Activated CD4-positive, alpha-beta T cell treated with anti-CD3 and anti-CD28 coated beads, Interleukin-2, amount 50 U/mL, for 4 hours (primary cell): ENCODE measurements at places on chromosomes 16 and 17.

DNA sequence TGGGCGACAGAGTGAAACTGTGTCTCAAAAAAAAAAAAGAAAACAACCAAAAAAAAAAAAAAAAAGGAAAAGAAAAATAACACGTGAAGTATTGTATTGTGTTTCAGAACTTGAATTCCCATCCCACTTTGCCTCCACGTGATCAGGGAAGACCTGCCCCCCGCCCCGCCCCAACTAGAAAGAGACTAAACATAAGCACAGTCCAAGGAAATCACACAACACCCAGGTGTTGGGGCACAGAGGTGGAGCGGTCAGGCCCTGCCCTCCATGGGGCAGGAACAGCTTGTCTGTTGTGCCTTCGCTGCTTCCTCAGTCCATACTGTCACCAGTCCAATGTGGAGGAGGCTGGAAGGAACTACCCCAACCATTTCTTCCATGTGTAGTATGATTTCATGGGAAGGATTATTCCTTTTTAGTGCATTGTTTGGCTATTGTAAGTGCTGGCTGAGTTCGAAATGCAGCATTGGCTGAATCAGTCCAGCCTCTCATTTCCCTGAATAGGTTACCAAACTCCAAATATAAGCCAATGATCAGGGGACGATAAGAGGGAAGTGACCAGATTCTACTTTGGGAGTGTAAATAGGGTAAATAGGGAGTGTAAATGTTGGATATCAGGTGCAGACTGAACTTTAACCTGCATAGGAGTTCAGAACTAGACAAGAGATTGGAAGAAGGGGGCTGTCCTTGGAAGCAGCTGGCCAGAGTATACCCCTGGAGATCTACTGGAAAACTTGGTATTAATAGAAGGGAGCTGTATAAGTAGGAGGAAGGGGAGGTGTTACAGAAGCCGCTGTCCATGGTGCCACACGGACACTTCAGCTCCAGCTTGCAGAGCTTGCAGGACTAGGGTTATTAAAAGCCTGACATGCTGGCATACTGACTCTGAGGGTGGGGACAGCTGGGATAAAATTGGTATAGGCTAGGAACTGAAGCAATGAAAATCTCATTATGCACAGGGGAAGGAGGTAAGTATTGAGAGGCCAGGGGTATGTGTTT is 50.7 kb downstream of the TANGO6 start:
- no peak for DNase-seq

DNA sequence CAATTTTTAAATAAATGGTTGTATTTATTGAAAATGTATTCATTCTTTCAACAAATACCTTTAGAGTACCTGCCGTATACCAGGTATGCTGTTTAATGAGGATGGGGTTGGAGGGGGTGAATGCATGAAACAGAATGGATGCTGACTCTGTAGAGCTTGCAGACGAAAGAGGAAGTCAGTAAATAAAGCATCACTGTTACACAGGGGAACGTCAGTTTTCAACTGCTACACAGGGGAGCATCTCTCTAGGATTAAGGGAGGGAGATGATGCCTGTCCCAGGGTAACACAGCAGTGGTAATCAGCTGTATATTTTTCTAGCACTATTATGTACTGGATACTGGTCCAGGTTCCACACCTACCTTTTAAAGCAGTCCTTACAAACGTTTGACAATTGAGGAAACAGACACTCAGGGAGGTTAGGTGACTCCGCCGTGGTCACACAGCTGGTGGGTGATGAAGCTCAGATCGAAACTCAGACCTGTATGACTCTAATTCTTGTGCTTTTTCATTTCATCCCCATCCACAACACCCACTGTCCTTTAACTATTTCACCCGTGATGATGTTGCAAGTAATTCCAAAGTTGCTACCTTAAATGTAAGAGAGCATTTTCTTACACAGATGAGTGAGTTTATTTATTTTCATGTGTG is 452.1 kb upstream of the HSBP1 start:
- DNase-seq, result no peak

DNA sequence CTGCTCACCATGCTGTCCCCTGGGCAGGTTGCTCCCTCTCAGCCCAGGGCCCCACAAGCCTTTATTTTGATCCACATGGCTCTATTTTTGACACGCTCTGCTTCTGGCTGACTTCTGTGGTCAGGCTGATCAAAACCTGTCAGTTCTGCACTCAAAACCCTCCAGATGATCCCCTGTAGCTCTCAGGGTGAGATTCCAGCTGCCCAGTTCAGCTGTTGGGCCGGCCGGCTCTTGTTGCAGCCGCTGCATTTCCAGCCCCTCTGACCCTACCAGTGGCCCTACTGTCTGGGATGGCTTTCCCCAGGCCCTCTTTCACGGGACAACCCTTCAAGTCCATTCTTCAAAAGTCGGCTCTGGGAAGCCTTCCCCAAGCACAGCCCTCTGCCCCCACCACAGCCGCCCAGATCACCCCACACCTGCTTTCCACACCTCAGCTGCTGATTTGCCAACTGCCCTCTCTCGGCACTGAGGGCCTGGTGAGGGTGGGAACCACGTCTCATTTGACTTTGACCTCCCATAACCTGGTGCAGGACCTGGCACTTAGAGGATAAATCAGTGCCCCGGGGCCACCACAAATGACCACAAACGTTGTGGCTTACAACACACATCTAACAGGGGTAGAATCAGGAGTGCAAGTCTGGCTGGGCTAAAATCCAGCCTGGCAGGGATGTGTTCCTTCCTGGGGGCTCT is 16.3 kb upstream of the CACNG4 start:
- DNase-seq, result no peak

- DNase-seq, result no peak
Measured at GRCh38 chr17:6660101-6660500, 8.5 kb downstream of the C17orf100 start.

GRCh38 chr17:78753316-78754250 is 28.5 kb downstream of the CYTH1 start:
- no peak for DNase-seq

GRCh38 chr17:1053661-1054360 is 56.9 kb downstream of the TIMM22 start:
- DNase-seq, result no peak

GRCh38 chr16:27275394-27275793 is 6.8 kb upstream of the NSMCE1 start:
- DNase-seq, result no peak

DNA sequence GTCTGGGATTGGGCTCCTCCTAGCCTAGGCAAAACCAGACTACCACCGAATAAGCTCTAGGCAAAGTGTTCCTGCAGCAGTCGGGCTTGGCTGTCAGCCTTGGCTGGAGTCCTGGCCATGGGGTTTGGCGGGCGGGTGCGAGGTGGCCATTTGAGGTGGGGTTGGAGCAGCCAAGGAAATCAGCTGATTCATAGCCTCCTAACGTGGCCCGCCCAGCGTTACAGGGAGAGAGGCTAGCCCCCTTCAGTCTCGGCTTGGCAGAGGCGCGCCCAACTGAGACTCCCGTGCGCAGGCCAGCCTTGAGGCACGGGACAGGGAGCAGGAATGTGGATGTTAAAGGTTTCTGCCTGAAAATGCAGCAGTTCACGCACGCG is 1.9 kb downstream of the PMP22 start:
- no peak for DNase-seq

GRCh38 chr16:78876671-78877070 is 723.9 kb downstream of the MAF start:
- no peak for DNase-seq

DNA sequence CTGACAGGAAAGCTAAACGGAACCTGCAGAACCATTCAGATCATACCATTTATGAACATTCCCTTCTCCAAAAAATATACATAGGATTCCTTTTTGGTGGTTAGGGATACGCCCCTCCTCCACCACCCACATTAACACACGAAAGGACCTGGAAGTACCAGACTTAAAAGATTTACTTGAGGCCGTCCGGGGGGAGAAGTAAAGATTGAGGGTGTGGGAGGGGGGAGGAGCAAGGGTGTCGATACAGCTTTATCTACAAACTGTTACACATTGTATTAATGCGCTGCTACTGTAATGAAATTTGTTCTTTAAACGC is 537 bp downstream of the PALB2 start:
- no peak for DNase-seq

DNA sequence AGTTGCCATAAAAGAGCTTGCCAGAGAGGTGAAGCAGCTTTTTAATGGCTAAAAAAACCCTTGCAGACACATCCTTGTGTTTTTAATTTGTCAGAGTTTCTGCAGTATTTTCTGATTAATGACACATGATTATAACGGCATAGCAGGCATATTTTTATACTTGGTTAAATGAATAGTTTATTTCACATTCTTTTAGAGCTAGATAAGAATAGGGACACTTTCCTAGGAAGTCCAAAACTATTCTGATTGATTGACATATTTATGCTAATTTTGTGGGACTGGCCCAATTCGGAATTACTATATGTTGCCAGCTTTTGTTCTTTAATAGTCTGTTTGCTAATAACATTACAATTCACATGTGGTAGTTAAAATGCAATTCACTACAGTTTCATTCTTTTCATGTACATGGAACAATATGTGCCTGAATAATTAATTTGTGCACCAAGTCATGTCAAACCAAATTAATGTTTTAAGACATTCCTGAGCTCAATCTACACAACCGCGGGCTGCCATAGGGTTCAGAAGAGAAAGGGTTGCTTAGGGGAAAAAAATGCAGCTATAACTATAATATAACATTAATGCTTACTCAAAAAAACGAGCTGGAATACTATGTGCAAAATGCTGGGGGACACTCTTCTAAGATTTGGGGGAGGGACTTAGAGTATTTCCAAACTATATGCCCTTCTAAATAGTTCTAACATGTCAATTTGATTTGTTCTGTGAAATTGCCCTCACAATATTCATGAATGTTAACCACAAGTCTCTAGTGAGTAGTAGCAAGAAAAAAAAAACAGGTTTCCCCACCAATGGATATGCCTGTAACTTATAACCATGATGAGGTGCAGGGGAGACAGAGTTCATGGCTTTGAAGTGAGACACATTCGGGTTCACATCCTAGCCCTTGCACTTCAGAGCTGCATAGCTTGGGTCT is 305.4 kb downstream of the CEP112 start:
- DNase-seq, result no peak

DNA sequence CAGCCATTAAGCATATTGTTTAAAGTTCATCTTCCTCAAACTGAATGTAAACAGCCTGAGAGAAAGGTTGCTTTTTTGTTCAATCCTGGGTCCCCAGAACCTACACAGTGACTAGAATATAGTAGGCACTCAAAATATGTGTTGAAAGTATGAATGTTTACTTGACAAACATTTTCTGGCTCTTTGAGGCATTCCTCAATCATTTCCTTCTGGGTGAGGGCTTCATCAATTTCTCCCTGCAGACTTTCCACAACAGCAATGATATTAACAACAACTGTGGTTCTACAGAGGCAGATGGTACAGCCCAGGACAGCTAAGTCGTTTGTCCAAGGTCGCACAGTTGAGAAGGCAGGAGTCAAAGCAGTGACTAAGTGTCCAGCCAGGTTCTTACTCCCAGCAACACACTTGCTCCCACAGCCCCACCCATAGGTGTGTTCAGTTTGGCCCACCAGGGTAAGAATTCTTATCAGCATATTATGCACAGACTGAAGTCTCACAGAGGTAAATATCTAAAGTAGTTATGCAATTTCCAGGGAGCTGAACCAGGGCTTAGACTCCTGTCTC is 61.1 kb downstream of the HS3ST3B1 start:
- DNase-seq, result no peak

GRCh38 chr17:80261159-80261894 is 675 bp downstream of the RNF213 start:
- DNase-seq, result peak; percentile 55

DNA sequence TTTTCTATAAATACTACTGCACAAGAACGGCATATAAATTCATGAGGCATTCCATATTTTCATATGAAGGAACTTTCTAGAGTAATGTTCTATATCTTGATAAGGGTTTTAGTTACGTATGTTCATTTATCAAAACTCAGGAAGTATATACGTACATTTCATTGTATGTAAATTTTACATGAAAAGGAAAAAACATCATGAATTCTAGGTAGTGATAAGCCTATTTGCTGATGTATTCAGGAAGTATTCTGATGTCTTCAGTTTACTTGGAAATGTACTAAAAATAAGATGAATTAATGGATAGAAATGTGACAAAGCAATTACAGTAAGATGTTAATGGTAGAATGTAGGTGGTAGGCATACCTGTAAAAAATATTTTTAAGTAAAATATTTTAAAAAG is 4.7 kb downstream of the DGKE start:
- DNase-seq, result no peak

DNA sequence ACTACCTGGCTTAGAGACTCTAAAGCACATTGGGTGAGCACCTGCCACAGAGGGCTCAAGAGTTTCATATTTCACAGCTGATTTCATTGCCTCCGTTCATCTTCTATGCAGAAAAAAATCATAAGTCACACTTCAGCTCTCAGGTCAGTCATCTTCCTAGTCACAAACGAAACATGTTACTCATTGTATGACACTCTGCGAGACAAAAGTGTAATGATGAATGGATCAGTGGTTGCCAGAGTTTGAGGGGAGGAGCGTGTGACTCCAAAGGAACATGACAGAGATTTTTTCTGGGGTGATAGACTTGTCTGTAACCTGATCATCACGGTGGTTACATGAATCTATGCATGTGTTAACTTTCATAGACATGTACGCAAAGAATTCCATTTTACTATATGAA is 195.2 kb upstream of the CNTNAP4 start:
- DNase-seq, result no peak

DNA sequence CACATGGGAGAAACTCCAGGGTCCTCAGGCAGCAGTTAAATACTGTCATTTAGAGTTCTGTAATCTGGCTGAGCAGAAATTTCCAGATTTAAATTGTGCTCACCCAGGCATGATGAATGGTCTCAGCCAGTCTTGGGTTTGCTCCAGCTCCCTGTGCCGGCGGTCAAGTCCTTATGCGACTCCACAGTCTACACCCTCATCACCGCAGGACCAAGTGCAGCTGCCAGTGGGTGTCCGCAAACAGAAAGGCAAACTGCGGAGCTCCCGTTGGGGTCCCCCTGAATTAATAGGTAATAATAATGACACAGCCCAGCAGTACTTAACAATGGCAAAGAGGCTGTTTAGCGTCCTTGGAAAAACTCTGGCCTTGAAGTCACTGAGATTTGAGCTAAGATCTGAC is 3.9 kb upstream of the CACNG4 start:
- DNase-seq, result no peak

DNA sequence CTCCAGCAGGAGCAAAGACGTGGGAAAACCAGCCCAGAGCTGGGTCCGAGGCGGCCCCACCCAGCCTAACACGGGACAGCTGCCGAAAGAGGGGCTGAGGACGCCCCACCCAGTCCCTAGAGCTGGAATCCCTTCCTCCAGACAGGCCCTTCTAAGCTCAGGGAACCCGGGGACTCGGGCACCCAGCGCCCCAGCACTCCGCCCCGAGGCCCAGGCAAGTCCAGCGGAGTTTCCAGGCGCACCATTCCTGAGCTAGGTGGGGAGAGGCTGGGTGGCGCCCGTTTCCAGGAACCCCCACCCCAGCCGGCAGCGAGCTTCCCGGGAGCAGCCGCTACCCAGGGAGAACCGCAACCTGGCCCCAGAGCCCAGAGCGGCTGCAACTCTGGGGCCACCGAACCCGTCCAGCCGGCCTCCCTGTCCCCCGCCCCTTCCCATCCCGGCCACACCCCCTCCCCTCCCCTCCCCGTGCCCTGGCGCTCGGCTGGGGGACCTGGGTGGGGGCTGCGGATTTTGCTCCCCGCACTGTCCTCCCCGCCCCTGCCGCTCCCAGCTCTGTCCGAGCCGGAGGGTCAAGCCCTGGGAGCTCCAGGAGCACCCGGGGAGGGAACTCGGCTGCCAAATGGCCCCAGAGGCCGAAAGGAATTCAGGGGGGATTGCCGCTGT is 536 bp downstream of the TMC6 start:
- no peak for DNase-seq
